Smooth muscle cell of the pulmonary artery (primary cell): ENCODE measurements at places on chromosomes 5 and 9. TPM values are rescaled to one million over a fixed set of nuclear protein-coding genes. Genes with fewer than 3 reads are reported as not detected.

Gene LECT2
- not detected in 2 replicates for total RNA-seq

Gene MED22
- total RNA-seq = 18.7 and 25.5 TPM in 2 replicates

Gene ADGRV1
- total RNA-seq = 0.26 and 0.50 TPM in 2 replicates

Gene SPEF2
- 2.0 and 2.9 TPM in 2 replicates for total RNA-seq

Gene GZMA
- total RNA-seq = not detected in 2 replicates
